ENCODE measurements at places on chromosomes 13 and 19. TPM values are rescaled to one million over a fixed set of nuclear protein-coding genes. Genes with fewer than 3 reads are reported as not detected.

Gene SIGLEC5
- not detected for total RNA-seq

Gene CGB3
- not detected for total RNA-seq

Gene IGFL1
- not detected for total RNA-seq

Gene CERS1
- not detected for total RNA-seq

Gene SPPL2B
- 41.4 TPM for total RNA-seq

Gene CDC42EP5
- total RNA-seq = 1.1 TPM

Gene ZSCAN22
- 5.3 TPM for total RNA-seq

Gene GARIN5A
- total RNA-seq = 0.97 TPM

Gene ARHGEF18
- 51.0 TPM for total RNA-seq

Gene ASF1B
- 75.0 TPM for total RNA-seq

Gene PALM
- not detected for total RNA-seq

Gene SERPINE3
- not detected for total RNA-seq

Gene AP1M1
- 120 TPM for total RNA-seq

Gene ADM5
- total RNA-seq = 7.2 TPM

Gene C3
- 1.7 TPM for total RNA-seq

Gene NTF4
- not detected for total RNA-seq
